ENCODE measurements at places on chromosomes 2 and 18.
A peak's percentile ranks its signal among the peaks of the same experiment; 100 is the strongest.

DNA sequence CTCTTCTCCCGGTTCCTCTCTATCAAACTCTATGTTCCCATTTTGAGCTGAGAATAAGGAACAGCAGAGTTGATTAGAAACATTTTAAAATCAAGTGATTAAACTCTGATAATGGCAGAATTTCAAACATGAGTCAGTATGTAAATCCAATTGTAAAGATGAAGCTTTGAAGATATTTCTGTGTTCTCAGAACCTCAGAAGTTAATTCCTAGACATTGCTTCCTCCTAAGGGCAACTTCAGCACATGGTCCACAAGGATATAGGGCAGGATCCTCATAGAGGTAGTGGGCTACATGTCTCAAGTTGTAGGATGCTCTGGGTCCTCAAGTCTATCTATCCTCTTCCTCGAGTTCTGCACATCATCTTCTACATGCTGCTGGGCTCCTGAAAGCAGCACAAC lies 46.3 kb downstream of the QPCT start:
- DNase-seq: no peak

GRCh38 chr18:9914584-9915290 lies 921 bp downstream of the VAPA start:
- DNase-seq: peak; percentile 52

DNA sequence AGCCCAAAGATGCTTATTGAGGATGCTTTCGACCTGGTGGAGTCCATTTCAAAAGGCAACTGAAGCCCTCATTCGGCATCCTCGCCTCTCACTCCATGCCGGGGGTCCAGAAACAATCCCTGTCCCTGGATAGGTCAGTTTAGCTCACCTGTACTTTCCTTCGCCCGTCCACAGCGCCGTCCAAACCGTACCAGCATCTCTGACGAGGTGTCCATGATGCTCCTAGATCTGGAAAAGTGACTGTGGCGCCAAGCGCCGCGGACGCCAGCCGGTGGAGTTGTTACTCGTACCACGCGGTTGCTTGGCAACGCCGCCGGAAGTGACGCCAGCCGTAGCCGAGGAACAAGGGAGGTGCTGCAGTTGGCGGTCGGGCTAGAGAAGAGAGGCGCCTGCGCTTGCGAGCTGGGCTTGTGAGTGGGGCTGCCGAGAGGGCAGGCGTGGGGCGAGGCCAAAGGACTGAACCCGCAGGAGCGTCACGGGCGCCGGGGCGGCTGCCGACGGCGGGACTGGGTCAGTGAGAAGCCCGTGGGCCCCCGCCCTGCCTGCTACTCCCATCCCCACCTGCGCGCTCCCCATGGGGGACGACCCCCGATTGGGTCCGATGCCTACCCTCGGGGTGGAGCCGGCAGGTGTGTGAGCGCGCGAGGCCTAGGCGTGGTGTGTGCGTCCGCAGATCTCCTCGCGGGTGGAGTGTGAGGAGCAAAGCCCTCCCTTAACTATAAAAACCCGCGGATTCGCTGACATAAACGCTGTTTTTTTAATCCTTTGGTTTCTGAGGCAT lies at the start of the genes CFAP210 and PHOSPHO2:
TSS of gene CFAP210 (minus strand) at position 293 of the 781 bp plus-strand sequence. CDS start at position 215, 78 bp downstream.
TSS of gene PHOSPHO2 (plus strand) at position 357 of the 781 bp plus-strand sequence. CDS start 6,503 bp downstream, outside the sequence.
- peak; percentile 94 for DNase-seq

- no peak for DNase-seq
These were observed 70.3 kb upstream of the RMDN2 start for GRCh38 chr2:37854676-37855282.

DNA sequence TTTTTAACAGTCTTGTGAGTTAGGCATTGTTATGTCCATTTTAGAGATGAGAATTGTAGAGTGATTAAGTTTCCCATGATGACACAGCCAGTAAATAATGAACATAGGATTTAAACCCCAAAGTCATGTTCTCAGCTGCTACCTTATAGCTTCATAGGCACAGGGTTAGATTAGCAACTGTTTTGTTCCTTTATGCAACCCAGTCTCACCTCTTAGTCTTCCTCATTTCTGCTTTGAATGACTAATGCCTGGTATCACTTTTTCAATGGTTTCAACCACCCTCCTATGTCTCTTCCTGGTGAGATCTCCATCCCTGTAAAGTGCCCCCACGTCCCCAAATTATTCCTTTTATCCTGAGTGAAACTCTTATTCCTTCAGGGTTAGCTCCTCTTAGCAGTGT lies 44.3 kb downstream of the MFSD6 start:
- DNase-seq: no peak

DNA sequence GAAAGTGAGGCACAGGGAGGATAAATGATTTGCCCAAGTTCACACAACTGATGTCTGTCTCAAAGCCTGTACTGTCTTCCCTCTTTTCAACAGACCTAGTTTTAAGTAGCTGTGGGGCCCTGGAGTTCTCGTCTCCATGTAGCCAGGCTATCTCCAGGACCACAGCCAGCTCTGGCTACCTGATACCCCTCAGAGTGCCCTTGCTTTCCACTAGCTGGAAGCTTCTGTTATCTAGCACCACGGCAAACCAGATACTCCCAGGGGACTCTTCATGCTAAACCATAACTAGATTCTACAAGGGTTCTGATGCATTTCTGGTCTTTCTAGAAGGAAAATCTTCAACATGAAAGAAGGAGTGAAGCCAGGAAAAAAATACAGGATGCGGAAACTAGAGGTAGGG lies 137.3 kb downstream of the GALNT14 start:
- DNase-seq: no peak

DNA sequence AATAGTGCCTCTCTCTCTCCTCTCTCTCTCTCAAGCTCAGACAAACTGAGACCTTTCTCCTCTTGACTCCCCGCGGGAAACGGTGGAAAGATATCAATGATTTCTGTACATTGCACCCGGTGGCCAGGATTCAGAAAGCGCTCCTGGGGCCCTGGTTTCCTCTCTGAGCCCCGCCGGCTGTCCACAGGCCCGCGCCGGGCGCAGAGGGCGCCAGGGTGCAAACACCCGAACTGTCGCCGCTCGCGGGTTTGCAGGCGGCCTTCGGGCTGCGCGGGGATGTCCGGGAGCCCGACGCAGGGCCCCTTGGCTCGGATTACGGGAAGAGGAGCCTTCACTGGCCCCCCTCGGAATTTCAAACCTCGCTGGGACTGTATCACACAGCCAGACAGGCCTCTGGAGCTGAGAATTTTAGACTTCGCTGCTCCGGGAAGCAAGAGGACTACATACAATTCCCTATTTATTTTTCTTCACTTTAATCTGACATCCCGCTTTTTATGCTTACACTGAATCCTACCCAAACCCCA lies 5.2 kb upstream of the EN1 start:
- DNase-seq: no peak

GRCh38 chr2:47118581-47118980 lies 36.5 kb downstream of the STPG4 start:
- DNase-seq: no peak

- no peak for DNase-seq
These were observed 166.3 kb upstream of the NYAP2 start for GRCh38 chr2:225233234-225233633.

GRCh38 chr2:55302241-55302640 lies 33.2 kb upstream of the MTIF2 start:
- no peak for DNase-seq

- DNase-seq: no peak
These were observed 431 bp upstream of the EIF5B start for GRCh38 chr2:99336804-99337112.

GRCh38 chr2:147636886-147637285 lies 207.9 kb upstream of the ACVR2A start:
- no peak for DNase-seq

GRCh38 chr2:74689671-74690070 lies 35.6 kb downstream of the SEMA4F start:
- DNase-seq: no peak

DNA sequence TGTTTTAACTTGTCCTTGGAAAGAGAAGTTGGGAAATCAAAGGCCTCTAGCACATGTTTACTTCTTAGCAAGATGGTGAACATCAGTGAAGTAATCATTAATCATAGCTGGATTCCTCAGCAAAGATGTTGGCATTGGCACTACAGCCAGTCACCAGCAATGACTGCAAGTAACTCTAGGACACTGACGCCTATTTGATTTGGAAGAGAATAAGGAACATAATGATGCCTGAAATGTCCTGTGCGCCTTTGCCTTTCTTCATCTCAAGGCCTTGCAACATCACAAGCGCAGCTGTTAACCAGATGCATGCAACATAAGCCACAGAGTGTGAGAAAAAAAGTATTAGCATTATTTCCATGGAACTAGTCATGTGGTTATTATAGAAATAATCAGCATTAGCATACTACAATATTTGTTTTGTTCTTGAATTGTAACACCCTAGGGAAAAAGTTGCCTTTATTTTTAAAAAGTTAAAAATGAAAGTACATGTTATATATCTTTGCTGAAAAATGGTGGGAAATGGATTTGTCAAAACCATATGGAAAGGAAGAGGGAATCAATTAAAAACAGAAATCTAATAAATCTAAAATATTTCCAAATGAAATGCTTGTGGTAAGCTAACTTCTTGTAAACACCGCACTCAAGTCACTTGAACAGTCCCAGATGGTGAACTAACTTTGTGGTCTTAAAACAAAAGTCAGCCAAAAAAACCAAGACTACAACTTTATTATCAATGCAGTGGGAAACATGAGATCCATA lies 55.6 kb downstream of the THADA start:
- DNase-seq: no peak

DNA sequence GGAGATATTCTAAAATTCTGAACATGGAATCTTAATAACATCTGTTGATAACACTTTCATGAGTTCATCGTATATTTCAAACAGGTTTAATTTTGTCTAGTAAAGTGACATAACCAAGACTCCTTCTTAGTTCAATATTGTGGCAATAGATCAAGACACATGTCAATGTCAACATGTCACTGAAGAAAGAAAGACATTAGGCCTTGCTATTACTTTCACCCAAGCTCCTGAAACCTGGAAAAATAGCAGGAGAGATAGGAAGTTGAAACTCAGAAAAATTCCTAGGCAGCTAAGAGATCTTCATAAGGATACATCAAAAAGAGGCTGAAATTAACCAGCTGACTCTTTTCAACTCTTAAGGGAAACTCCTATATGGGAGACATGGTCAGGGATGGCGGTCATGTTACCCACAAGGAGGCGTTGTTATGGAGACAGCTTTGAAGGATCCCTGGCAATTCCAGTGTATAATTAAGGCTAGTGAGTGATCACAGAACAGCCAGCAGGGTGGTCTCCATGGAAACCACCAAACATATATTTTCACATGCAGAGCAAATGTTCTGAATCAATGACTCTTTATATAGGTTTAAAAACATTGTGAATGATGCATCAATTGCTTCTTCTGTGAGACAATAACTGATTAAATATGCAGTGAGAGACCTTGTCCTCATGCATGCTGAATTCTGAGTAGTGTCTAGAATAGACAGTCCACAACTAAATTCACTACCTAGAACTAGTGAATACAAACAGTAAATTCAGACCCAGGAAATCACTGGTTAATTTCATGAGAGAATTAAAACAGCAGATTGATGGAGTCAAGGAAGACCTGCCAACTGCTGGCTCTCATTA lies 115.3 kb upstream of the RIOK3 start:
- no peak for DNase-seq

DNA sequence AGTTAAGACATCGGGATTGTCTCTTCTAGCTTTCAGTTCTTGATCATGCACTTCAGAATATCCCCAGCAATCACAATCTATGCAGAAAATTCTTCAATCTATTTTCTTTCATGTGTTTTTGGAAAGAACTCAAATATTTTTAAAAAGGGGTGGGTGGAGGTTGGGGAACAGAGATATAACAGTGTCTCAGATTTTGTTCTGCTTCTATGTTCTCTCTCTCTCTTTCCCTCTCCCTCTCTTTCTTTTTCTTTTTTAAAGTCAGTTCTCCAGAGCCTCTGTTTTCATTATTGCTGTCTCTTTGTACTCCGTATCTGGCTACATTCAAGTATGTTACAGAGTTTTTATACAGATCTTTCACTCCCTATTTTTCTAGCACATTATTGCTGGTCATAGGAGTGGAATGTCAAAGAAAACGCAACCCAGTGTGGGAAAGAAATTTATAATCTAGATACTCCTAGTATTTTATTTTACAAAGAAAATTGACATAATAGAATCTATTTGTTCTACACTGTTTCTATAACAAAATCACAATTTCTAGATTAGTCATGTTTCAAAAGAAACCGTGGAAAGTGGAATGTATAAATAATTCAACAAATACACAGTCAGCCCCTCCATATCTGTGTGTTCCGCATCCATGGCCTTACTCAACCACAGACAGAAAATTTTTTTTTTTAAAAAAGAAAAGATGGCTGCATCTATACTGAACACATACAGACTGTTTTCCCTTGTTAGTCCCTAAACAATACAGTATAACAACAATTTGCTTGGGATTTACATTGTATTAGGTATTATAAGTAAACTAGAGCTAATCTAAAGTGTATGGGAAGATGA lies 11.2 kb upstream of the NEMP2 start:
- no peak for DNase-seq

GRCh38 chr2:168710754-168711467 lies 91.5 kb upstream of the NOSTRIN start:
- DNase-seq: no peak

DNA sequence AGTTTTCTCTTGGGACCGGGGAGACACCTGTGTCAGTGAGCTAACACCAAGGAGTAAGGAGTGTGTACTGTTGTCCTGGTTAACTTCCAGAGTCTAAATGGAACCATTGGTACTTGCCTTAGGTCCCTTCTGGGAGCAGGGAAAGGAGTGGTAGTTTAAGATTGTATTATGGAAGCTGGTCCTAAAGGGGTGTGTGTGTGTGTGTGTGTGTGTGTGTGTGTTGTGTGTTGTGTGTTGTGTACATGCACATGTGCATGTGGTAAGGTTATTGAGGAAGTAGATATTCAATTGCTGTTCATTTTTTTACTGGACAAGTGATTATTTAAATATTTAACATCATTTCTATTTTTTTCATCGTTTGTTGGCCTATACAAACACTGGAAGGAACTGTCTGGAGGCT lies 1.4 kb downstream of the APLF start:
- DNase-seq: no peak

DNA sequence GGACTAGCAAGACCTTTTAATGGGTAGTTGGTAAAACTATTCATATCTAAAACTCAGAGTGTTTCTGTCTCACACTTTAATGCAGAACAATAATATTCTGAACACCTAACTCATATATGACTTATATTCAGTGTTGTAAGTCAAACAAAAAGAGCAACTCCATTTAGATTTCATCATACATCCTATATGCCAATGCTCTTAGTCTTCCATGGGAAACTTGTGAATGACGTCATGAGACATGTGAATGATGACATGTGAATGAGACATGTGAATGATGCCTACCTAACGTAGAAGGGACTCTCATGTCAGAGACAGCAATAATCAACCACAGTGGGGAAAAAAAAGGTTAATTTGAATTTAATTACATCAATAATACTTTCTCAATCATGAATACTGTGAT lies 28.0 kb downstream of the ZNF519 start:
- no peak for DNase-seq

- DNase-seq: no peak
These were observed 11.9 kb downstream of the LRRFIP1 start for GRCh38 chr2:237639052-237639835.

GRCh38 chr2:238171575-238172187 lies 12.9 kb downstream of the ERFE start:
- DNase-seq: no peak

DNA sequence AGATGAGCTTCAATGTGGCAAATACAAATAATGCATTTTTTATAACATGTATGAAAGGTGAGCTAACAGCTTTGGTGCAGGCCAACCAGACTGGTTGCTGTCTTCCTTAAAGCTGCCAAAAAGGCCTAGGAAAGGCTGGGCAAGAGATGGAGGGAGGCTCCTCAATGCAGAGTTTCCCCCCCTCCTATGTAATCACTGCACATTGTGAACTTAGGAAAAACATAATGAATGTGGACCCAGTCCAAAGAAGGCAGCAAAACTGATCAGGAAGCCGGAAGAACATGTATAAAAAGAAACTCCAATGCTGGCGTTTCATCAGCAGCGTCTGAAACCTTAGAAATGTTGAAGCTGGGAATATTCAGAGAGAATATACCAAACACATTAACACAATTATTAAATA lies 84.2 kb upstream of the LYPD6 start:
- no peak for DNase-seq
